CD4-positive, alpha-beta memory T cell (primary cell): ENCODE measurements at places on chromosomes 5 and 9. TPM values are rescaled to one million over a fixed set of nuclear protein-coding genes. Genes with fewer than 3 reads are reported as not detected.

DNA sequence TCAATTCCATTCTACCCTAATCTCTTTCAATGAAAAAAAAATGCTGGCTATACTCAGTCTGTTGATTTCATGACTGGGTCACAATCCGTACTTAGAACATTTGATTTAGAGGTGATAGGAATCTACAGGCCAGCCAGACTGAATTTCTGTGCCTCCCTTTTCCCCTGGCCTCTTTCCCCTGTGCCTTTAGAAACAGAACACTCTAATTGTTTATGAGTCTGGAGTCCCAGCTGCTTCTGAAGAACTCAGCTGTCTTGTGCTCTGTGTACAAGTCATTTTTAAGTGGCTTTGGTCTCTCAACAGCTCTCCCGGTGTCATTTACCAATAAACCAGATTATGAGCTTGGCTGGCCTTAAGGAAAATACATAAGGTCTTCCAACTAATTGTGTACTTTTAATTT, 94.1 kb upstream of the ITGA2 start:
- no peak for DNase-seq
- H3K4me1 ChIP-seq = no peaks in the 10 kb centered on the region
- H3K27me3 ChIP-seq = no peaks in the 10 kb centered on the region
- no peak overlapping the region for H3K27ac ChIP-seq

- peaks cover 61% of the 10 kb centered on the region for H3K4me1 ChIP-seq
- peak overlapping the region; percentile 77 for H3K4me3 ChIP-seq
- no peaks in the 10 kb centered on the region for H3K36me3 ChIP-seq
- no peaks in the 10 kb centered on the region for H3K27me3 ChIP-seq
Observed at GRCh38 chr5:150779397-150780186, 1.0 kb downstream of the SMIM3 start.

GRCh38 chr5:143987751-143988560, 176.0 kb downstream of the HMHB1 start:
- no peak for DNase-seq
- no peaks in the 10 kb centered on the region for H3K27me3 ChIP-seq
- no peak overlapping the region for H3K27ac ChIP-seq
- no peak overlapping the region for H3K4me3 ChIP-seq
- no peaks in the 10 kb centered on the region for H3K36me3 ChIP-seq

- no peaks in the 10 kb centered on the region for H3K27me3 ChIP-seq
- no peaks in the 10 kb centered on the region for H3K4me1 ChIP-seq
- no peak overlapping the region for H3K4me3 ChIP-seq
- no peaks in the 10 kb centered on the region for H3K36me3 ChIP-seq
Observed at GRCh38 chr5:8394965-8395364, 526.0 kb downstream of the MTRR start.

- no peak for DNase-seq
- H3K36me3 ChIP-seq = no peaks in the 10 kb centered on the region
- no peak overlapping the region for H3K4me3 ChIP-seq
- no peaks in the 10 kb centered on the region for H3K27me3 ChIP-seq
- no peak overlapping the region for H3K27ac ChIP-seq
Observed at GRCh38 chr9:136096505-136097001, 1.5 kb upstream of the NACC2 start.

- H3K4me3 ChIP-seq = peak overlapping the region; percentile 100
- H3K27ac ChIP-seq = peak overlapping the region; percentile 98
- peak; percentile 59 for DNase-seq
- H3K4me1 ChIP-seq = peaks cover 71% of the 10 kb centered on the region
- peaks cover 23% of the 10 kb centered on the region for H3K36me3 ChIP-seq
Observed at GRCh38 chr5:176533894-176534611, 3.1 kb downstream of the RNF44 start.

DNA sequence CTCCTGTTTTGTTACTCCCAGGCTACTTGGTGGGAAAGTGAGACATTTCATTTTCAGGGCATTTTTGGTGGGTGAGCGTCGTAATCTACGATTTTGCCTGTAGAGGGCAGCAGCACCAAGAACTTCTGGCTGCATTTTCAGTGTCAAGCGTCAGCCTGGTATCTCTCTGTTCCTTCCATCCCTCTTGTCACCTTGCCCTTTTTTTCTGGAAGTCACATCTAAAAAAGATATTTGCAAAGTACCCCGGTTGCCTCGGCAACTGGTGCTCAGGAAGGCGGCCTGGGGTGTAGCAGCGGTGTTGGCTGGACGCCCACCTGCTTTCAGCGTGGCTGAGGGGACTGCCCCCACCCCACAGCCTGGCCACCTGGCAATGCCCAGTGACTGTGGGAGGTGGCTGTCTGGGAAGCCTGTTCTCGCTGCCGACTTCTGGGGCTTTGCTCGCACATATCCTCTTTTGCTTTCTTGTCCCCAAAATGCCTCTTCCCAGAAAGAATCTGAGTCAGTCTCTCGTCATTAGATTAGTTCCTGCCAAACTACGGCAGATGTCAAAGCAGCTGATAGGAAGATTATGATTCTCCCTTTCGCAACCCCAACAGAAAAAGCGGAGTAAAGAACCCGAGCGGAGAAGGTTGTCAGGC, 84.5 kb downstream of the ACER2 start:
- no peaks in the 10 kb centered on the region for H3K27me3 ChIP-seq
- H3K27ac ChIP-seq = no peak overlapping the region
- H3K4me1 ChIP-seq = peaks cover 7% of the 10 kb centered on the region
- DNase-seq = no peak

DNA sequence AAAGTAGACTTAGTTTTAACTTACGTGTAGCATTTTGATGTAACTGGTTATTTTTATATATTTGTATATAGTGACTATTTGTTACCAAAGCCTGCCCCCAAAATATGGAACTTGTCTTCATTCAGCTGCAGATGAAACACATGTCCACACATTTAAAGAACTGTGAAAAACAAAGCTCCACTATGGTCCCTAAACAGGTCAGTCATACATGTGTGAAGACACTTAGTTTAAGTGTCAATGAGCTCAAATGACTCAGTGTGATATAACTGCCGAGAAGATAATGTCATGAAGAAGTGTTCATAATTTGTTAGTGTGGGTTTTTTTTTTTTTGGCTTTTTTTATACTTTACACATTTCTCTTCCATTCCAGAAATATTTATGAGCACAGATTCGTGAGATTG, 28.2 kb downstream of the HAVCR1 start:
- H3K4me1 ChIP-seq = peaks cover 4% of the 10 kb centered on the region
- no peak overlapping the region for H3K4me3 ChIP-seq
- no peak for DNase-seq
- no peaks in the 10 kb centered on the region for H3K27me3 ChIP-seq
- H3K36me3 ChIP-seq = no peaks in the 10 kb centered on the region

DNA sequence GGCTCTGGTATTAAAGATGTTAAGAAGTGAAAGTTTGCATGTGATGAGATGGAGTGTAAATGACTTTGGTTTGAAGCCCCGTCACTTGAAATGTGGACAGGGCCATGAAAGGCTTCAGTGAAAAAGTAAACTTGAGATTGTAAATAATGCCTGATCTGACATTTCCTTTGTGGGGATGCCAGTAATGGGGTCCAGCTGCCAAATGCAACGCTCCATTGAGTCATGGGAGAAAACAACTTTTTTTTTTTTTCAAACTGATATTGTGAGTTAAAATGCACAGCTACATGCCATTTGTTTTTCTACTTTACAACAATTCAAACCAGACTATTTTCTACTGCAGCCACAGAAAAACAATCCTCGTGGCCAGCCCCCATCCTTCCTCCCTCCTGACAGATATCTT, 327.0 kb upstream of the TNC start:
- H3K27ac ChIP-seq = no peak overlapping the region
- no peak overlapping the region for H3K4me3 ChIP-seq
- no peak for DNase-seq
- H3K36me3 ChIP-seq = no peaks in the 10 kb centered on the region
- no peaks in the 10 kb centered on the region for H3K4me1 ChIP-seq

GRCh38 chr9:69249337-69249736, 75.3 kb downstream of the TJP2 start:
- DNase-seq = no peak
- no peaks in the 10 kb centered on the region for H3K27me3 ChIP-seq
- no peak overlapping the region for H3K27ac ChIP-seq
- no peaks in the 10 kb centered on the region for H3K36me3 ChIP-seq
- H3K4me1 ChIP-seq = no peaks in the 10 kb centered on the region
- H3K4me3 ChIP-seq = no peak overlapping the region

- no peaks in the 10 kb centered on the region for H3K36me3 ChIP-seq
- H3K4me3 ChIP-seq = no peak overlapping the region
- peaks cover 33% of the 10 kb centered on the region for H3K4me1 ChIP-seq
Observed at GRCh38 chr5:132776131-132776937, 705 bp downstream of the SEPTIN8 start.

DNA sequence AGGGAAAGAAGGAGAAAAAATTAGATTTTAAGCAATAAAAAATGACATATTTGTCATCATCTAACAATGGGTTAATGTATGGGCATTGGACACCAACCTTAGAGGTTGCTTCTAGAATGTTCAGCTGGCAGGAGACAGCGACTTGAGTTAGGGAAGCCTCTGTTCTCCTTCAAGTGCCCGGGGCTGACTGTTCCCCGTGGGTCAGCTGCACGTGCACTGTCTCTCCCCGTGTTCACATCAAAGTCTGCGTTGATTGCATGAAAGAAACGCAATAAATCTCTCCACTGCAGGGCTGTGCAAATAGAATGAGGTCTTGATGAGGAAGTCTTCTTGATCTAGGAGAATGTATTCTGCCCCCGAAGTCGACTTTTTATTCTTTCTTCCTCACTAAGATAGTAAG, at the start of gene GLT6D1:
Gene GLT6D1 (minus strand): TSS at position 345 of the 400 bp plus-strand sequence. CDS start 353 bp downstream, outside the sequence.
- no peaks in the 10 kb centered on the region for H3K27me3 ChIP-seq
- no peak within 1 kb of the TSS for H3K4me3 ChIP-seq
- H3K4me1 ChIP-seq = no peaks in the 10 kb centered on the region
- no peak for DNase-seq
- no peaks in the 10 kb centered on the region for H3K36me3 ChIP-seq

GRCh38 chr9:124392871-124393460, 22.3 kb downstream of the PSMB7 start:
- no peak overlapping the region for H3K27ac ChIP-seq
- no peak for DNase-seq
- no peak overlapping the region for H3K4me3 ChIP-seq
- H3K27me3 ChIP-seq = no peaks in the 10 kb centered on the region
- peaks cover 26% of the 10 kb centered on the region for H3K4me1 ChIP-seq

GRCh38 chr9:127734247-127734746, 797 bp downstream of the TOR2A start:
- peaks cover 18% of the 10 kb centered on the region for H3K4me1 ChIP-seq
- H3K27me3 ChIP-seq = no peaks in the 10 kb centered on the region
- peak; percentile 15 for DNase-seq
- H3K27ac ChIP-seq = peak overlapping the region; percentile 80

DNA sequence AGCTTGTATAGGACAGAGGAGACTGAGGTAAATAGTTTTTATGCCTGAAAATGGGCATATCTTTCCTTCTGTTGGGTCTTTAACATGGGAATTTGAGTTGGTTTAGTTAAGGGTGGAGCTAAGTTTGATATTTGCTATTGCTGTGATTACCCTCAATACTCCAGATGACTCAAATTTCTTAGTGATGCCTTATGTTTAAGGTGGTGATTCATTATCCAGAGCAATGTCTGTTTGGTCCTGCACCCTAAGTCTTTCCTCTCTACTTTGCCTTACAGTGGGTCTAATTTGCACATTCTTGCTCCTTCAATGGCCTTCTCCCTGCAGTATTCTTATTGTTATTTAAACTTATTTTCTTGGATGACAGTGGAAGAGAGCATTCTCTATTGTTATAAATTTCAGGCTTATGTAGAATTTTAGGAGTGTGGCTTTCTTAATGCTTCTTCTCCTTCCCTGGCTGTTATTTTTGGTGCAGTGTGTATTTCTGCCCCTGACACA, 312.9 kb upstream of the RPS23 start:
- no peaks in the 10 kb centered on the region for H3K27me3 ChIP-seq
- no peak overlapping the region for H3K4me3 ChIP-seq
- no peaks in the 10 kb centered on the region for H3K36me3 ChIP-seq
- no peaks in the 10 kb centered on the region for H3K4me1 ChIP-seq
- H3K27ac ChIP-seq = no peak overlapping the region
- DNase-seq = no peak

DNA sequence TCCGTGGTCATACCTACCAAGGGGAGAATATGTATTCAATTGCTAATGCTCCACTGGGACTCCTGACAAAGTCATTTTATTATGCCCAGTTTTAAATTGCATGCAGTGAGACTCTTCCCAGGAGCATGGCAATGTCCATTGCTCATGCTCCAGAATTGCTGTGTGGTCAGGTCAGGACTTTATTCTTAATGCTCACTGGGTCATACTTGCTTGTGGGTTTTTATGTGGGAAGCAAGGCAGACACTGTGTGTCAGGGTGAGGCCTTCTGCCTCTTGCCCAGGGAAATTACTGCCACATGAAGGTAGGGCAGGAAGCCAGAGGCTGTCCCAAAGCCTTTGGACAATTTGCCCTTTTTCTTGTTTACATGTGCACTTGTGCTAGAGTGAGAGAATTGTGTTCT, 164.6 kb upstream of the MEF2C start:
- no peaks in the 10 kb centered on the region for H3K36me3 ChIP-seq
- no peak for DNase-seq
- no peak overlapping the region for H3K4me3 ChIP-seq
- no peak overlapping the region for H3K27ac ChIP-seq

- peak overlapping the region; percentile 66 for H3K27ac ChIP-seq
- no peak for DNase-seq
- no peaks in the 10 kb centered on the region for H3K27me3 ChIP-seq
- no peaks in the 10 kb centered on the region for H3K36me3 ChIP-seq
- no peak overlapping the region for H3K4me3 ChIP-seq
Observed at GRCh38 chr9:120935383-120935857, 8.8 kb upstream of the TRAF1 start.

GRCh38 chr5:72681781-72682180, 134.7 kb upstream of the TNPO1 start:
- no peak overlapping the region for H3K4me3 ChIP-seq
- H3K27ac ChIP-seq = no peak overlapping the region
- H3K36me3 ChIP-seq = no peaks in the 10 kb centered on the region
- peak; percentile 1 for DNase-seq
- H3K27me3 ChIP-seq = no peaks in the 10 kb centered on the region
- H3K4me1 ChIP-seq = no peaks in the 10 kb centered on the region

DNA sequence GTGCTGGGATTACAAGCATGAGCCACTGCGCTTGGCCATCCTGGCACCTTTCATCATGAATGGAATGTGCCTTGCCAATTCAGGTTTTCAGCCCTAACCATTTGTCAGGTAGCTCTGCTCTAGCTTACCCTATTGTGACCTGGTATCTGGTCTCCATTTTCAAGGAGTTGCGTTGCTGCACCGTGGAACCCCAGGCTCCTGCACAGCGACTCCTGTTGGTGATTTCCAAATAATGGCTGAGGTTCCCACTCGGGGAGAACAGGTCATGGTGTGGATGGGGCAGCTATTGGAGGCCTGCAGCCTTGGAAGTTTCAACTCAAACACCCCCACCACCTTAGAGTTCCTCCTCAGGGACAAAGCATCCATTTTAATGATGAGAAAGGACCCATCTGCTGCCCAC, 18.7 kb upstream of the CTSV start:
- no peak overlapping the region for H3K27ac ChIP-seq
- no peak overlapping the region for H3K4me3 ChIP-seq
- no peak for DNase-seq
- H3K4me1 ChIP-seq = no peaks in the 10 kb centered on the region
- no peaks in the 10 kb centered on the region for H3K36me3 ChIP-seq
- no peaks in the 10 kb centered on the region for H3K27me3 ChIP-seq

Gene ZNF454
- polyA plus RNA-seq = not detected

Gene TAF11L10
- polyA plus RNA-seq = not detected

Gene ZNF474
- 0.30 TPM for polyA plus RNA-seq

Gene SPATA31A3
- polyA plus RNA-seq = not detected

Gene GGTA1
- not detected for polyA plus RNA-seq

Gene UNC13B
- 0.12 TPM for polyA plus RNA-seq

Gene MSMP
- not detected for polyA plus RNA-seq

Gene CYSRT1
- not detected for polyA plus RNA-seq
